NCI-H1048 (cell line): ENCODE measurements at places on chromosomes 7 and 10.

DNA sequence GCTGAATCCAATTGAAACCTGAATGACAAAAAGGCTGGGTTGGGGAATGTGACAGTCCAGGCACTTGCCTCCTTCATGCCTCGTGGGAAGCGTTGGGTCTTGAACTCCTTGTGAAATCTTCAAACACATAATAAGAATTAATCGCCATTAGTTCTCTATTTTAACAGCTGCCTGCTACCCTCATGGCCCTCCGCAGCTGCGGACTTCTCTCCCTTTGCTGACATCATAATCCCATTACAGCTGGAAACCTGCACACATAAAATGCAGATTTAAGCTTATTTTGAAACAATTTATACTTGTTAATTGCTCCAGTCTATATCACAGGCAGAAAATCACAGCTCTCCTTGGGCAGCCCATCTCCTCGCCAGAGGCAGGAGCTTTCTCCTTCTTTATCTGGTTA is 403.0 kb upstream of the MKI67 start:
- no peak for DNase-seq

DNA sequence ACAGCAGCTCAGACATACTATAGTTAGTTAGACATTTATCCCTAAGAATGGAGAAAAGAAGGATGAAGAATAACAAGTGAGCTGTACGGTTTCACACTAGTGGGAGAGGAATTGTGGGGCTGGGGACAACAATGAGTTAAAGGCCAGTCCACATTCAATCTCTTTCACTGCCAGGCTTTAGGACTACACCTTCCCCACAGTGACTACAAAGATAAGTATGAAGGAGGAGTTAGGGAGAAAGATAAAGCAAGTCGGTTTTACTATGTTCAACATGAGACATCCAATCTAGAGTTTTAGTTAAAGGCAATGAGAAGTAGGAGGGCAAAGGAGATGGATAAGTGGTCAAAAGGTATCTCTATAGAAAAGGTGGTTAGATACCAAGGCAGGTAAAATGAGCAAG is 16.3 kb downstream of the ARHGAP12 start:
- no peak for DNase-seq

DNA sequence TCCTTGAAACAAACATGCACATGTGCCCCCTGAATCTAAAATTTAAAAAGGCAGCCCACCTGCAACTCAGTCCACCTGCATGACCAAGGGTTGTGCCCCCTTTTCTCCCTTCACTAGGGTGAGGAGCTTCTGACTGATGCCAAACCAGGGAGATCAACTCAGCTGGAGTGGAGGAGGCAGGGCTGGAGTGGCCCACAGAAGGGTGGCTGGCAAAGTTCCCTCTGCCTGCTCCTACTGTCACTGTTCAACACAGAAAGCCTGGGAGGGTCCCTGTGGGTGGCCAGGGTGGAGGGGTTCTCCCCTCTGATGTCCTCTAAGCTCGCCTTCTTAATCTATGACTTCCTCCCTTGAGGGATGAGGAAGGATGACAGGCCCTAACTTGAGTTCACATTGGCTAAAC is 55.7 kb upstream of the ANTXRL start:
- DNase-seq, result no peak

DNA sequence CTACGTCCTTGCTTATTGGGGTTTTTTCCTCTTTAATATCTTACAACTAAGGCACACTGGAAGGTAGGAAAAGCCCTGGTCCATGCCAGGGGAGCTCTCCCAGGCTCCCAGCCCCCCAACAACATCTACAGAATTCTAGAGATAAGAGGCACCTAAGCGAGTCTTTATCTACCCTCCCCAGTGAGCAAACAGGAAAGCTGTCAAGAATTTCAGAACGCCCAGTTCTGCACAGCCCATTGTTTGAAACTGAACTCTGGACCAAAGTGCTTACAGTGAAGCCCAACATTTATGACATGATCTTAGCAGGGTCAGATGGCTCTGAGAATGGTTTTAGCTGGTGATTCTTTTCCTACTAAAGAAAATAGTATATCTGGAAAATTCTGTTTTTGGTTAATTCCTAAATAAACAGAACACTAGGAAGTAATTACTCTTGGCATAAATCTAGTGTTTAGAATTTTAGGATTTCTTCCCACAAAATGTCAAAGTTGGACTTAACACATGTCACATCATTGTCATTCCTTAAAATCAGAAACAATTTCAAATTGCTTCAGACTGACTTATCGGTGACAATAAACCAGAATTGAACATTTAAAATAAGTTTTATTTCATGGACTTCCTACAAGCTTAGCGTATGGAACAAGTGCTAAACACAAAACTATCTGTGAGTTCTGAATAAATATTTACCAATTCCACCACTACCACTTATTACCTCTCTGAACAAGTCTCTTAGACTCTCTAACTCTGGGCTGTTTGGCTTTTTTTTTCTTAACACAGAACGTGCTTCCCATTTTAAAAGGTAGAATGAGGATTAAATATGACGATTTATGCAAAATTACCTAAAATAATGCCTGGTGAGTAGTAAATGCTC is 31.3 kb upstream of the RNF32 start:
- no peak for DNase-seq

GRCh38 chr7:116565981-116566380 is 41.1 kb downstream of the CAV1 start:
- DNase-seq, result no peak

DNA sequence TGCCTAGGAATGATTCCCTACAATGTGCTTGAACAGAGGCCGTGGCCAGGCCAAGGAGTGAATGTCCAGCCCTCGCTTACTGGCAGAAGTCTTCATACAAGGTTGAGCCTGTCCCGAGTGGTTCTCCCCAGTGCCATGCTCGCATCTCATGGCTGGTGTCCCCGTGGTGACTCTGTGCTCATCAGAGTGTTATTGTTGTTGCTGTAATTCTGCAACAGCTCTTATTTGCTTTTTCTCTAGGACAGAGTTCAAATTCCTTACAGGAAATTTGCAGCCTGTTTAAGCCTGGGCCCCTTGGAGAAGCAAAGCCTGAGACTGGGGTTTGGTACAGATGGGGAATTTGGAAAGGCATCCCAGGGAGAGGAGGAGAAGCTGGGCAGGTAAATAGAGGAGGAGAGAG is 157.7 kb upstream of the PRR15 start:
- no peak for DNase-seq

GRCh38 chr7:85972504-85973141 is 671.1 kb upstream of the GRM3 start:
- no peak for DNase-seq

- DNase-seq, result no peak
Measured at GRCh38 chr10:31761156-31761555, 167.5 kb downstream of the ARHGAP12 start.
